ENCODE measurements at places on chromosomes 5 and 9.
A peak's percentile ranks its signal among the peaks of the same experiment; 100 is the strongest.

DNA sequence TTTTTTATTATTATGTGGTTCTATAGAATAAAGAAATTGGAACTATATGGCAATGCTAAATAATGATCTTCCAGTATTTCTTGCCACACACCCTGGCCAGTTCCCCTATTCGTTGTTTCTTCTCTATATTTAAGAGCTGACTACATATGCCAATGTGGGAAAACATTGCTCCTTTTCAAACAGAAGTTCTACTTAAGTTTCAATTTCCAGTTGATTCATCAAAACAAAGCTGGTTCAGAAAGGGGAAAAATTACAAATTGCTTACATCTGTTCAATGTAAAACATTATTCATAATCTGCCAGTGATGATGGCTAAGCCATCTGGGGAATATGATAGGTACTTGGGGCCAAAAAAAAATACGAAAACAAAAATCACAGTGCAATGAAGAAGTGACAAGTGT is 76.9 kb downstream of the ST8SIA4 start:
- no peaks in the 10 kb centered on the region for H3K27me3 ChIP-seq
- DNase-seq: no peak
- H3K4me3 ChIP-seq: no peak overlapping the region
- no peaks in the 10 kb centered on the region for H3K4me1 ChIP-seq
- no peaks in the 10 kb centered on the region for H3K36me3 ChIP-seq
- H3K27ac ChIP-seq: no peak overlapping the region

- no peak overlapping the region for H3K27ac ChIP-seq
- peaks cover 17% of the 10 kb centered on the region for H3K4me1 ChIP-seq
- DNase-seq: no peak
- H3K36me3 ChIP-seq: no peaks in the 10 kb centered on the region
Measured at GRCh38 chr5:154779105-154779504, 23.9 kb downstream of the LARP1 start.

- H3K4me3 ChIP-seq: no peak overlapping the region
- H3K36me3 ChIP-seq: no peaks in the 10 kb centered on the region
- no peaks in the 10 kb centered on the region for H3K27me3 ChIP-seq
- no peak overlapping the region for H3K27ac ChIP-seq
- DNase-seq: peak; percentile 66
Measured at GRCh38 chr9:33381231-33381791, 21.1 kb downstream of the AQP7 start.

DNA sequence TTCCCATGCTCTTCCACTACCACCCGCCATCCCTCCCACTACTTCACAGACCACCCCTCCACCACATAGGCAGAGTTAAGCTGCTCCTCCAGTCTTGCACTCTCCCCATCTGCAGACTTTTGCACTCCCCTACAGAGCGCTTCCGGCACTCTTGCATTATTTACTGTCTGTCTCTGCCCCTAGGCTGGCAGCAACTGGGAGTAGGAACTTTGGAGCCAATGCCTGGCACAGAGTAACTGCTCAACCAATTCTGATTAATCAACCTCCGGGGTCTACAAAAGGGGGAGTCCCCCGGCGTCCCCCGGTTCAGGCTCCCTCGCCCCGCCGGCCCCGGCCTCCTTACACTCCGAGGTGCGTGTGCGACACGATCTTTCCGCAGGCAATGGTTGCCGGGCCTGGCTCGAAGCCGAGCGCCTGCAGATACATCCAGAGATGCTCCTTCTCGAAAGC is 498 bp downstream of the HAUS6 start:
- no peak for DNase-seq
- 0 out of 2 replicates have a peak, but pooled peaks cover 1% of the 10 kb centered on the region for H3K4me1 ChIP-seq
- no peaks in the 10 kb centered on the region for H3K36me3 ChIP-seq

DNA sequence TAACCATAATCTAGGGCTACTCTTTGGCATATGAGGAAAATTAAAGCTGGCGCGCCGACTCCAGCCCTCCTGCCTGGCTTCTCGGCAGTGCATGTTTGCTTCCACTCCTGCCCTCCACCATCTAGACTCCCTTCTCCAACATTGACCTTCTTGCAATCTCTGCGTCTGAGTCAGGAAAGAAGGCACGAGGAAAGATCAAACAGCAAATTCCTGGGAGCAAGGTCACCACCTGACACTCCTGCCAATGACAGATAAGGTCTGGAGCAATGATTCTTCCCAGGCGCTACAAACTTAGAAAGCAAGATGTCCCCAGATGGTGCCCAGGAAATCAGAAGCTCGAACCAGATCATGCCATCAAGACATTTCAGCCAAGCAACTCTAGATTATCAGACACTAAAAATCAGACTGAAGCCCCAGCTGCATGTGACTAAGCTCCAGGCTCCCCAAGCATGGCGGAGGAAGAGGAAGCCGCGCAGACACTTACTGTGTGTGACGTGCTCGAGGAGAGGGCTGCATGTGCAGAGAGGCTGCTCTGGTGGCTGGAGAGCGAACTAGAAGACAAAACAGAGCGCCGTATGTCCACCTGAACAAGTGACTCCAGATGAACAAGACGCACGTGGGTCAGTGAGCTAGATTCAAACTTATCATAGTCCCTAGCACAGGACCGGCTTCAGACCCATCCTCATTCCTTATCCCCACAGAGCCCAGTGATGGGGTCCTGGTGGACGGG is 115.3 kb downstream of the UBE2R2 start:
- no peak overlapping the region for H3K4me3 ChIP-seq
- H3K27ac ChIP-seq: no peak overlapping the region
- H3K27me3 ChIP-seq: no peaks in the 10 kb centered on the region

Measured in iPS DF 6.9 (cell line).